ENCODE measurements at places on chromosomes 16 and 17. TPM values are rescaled to one million over a fixed set of nuclear protein-coding genes. Genes with fewer than 3 reads are reported as not detected.

GRCh38 chr16:2611499-2611862 is 70.8 kb upstream of the KCTD5 start:
- H3K27ac ChIP-seq: no peak overlapping the region
- no peak overlapping the region for H3K4me3 ChIP-seq
- H3K4me1 ChIP-seq: peaks cover 9% of the 10 kb centered on the region
- H3K27me3 ChIP-seq: no peaks in the 10 kb centered on the region
- DNase-seq: no peak
- peaks cover 7% of the 10 kb centered on the region for H3K36me3 ChIP-seq

- no peak overlapping the region for H3K4me3 ChIP-seq
- DNase-seq: no peak
- peaks cover 46% of the 10 kb centered on the region for H3K4me1 ChIP-seq
- H3K27ac ChIP-seq: peak overlapping the region; percentile 44
- peaks cover 32% of the 10 kb centered on the region for H3K36me3 ChIP-seq
- H3K27me3 ChIP-seq: no peaks in the 10 kb centered on the region
Observed at GRCh38 chr17:80753685-80754345, 209.2 kb downstream of the RPTOR start.

GRCh38 chr16:48347191-48347865 is 37.9 kb downstream of the SIAH1 start:
- peaks cover 32% of the 10 kb centered on the region for H3K36me3 ChIP-seq
- H3K27me3 ChIP-seq: no peaks in the 10 kb centered on the region
- no peak overlapping the region for H3K4me3 ChIP-seq
- no peak for DNase-seq
- H3K27ac ChIP-seq: no peak overlapping the region

- H3K36me3 ChIP-seq: no peaks in the 10 kb centered on the region
- no peak for DNase-seq
- H3K27ac ChIP-seq: no peak overlapping the region
- no peaks in the 10 kb centered on the region for H3K27me3 ChIP-seq
- H3K4me1 ChIP-seq: peaks cover 8% of the 10 kb centered on the region
Observed at GRCh38 chr16:58264961-58265479, 29.8 kb downstream of the PRSS54 start.

DNA sequence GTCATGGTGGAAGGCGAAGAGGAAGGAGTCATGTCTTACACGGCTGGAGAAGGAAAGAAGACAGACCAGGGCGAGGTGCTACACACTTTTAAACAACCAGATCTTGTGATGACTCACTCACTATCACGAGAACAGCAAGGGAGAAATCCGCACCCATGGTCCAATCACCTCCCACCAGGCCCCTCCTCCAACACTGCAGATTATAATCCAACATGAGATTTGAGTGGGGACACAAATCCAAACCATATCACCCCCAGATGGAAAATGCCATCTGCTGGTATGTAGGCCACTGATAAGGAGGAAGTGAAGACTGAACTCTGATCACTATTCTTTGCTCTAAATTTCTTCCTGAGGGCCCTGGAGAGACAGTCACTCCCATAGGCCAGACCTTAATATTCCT is 7.5 kb upstream of the ITGAX start:
- no peak overlapping the region for H3K4me3 ChIP-seq
- H3K27ac ChIP-seq: no peak overlapping the region
- H3K36me3 ChIP-seq: peaks cover 4% of the 10 kb centered on the region
- peaks cover 38% of the 10 kb centered on the region for H3K4me1 ChIP-seq
- no peak for DNase-seq

GRCh38 chr16:27341549-27341948 is 27.8 kb downstream of the IL4R start:
- H3K4me3 ChIP-seq: no peak overlapping the region
- no peak overlapping the region for H3K27ac ChIP-seq
- no peak for DNase-seq
- H3K27me3 ChIP-seq: no peaks in the 10 kb centered on the region
- H3K4me1 ChIP-seq: peaks cover 15% of the 10 kb centered on the region
- H3K36me3 ChIP-seq: peaks cover 61% of the 10 kb centered on the region

DNA sequence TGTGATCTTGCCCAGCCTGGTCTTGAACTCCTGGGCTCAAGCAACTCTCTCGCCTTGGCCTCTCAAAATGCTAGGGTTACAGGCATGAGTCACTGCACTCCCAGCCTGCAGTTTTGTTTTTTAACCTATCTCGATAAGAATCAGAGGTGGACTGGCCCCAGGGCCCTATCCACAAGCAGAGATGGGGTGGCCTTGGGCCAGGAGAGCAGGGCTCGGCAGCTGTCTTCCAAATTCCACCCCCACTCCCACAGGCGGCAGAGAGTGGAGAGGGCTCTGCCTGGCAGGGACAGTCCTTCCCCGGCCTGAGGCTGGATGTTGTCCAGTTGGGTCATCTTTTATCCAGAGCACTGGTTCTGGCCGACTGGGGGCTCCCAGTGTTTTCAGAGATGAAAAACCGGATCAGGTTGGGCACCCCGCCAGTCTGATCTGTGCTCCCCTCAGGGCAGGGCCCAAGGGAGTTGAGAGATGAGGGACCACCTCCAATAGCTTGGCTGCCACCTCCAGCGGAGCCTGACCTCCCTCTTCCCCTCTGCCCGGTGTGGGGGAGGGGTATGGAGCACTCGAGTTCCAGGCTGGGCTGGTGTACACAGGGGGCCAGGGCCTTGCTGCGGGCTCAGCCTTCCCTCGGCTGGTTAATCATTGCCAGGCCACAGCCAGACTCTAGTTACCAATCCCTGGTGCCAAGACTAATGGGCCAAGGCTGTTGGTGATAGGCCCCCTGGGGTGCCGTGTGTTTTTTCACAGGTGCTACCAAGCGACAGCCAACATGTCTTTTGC is 30.3 kb upstream of the MYO15B start:
- no peaks in the 10 kb centered on the region for H3K27me3 ChIP-seq
- H3K27ac ChIP-seq: no peak overlapping the region

DNA sequence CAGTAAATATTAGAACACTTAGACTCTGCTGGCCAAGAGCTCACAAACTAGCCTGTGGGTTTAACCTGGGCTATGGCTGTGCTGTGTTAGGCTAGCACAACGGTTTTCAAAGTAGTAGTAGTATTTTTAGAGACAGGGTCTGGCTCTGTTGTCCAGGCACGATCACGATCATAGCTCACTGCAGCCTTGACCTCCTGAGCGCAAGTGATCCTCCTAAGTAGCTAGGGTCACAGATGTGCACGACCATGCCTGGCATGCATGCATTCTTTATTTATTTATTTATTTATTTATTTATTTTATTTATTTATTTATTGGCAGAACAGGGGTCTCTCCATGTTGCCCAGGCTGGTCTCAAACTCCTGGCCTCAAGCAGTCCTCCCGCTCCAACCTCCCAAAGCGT is 10.3 kb downstream of the MRPL27 start:
- DNase-seq: no peak
- no peaks in the 10 kb centered on the region for H3K36me3 ChIP-seq
- no peaks in the 10 kb centered on the region for H3K27me3 ChIP-seq

DNA sequence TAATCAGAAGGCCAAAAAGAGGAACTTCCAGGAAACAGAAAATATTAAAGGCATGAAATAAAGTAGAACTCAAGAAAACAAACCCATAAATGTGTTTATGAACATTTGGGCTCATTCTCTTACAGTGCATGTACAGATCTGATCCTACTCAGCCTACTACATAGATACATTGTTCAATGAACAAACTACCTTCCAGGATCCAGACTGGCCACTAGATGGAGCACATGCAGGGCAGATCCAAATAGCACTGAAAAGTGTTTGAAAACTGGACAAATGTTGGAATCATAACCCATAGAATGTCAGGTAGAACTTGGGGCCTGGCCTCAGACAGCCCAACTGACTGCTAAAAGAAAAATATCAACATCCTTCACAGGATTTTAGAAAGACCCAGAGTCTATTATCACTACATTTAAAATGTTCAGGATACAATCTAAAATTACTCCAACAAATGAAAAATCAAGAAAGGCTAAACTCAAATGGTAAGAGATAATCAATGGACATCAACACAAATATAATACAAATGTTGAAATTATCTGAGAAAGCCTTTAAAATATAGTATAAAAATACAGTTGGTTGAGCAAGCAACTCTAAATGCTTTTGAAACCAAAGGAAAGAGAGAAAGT is 122.4 kb upstream of the NUDT7 start:
- H3K4me1 ChIP-seq: no peaks in the 10 kb centered on the region
- peaks cover under 1% of the 10 kb centered on the region for H3K27me3 ChIP-seq
- no peak for DNase-seq
- no peak overlapping the region for H3K4me3 ChIP-seq

- H3K4me3 ChIP-seq: no peak overlapping the region
- H3K27ac ChIP-seq: no peak overlapping the region
- H3K4me1 ChIP-seq: no peaks in the 10 kb centered on the region
- H3K36me3 ChIP-seq: no peaks in the 10 kb centered on the region
- no peak for DNase-seq
Observed at GRCh38 chr16:82031116-82032084, 3.7 kb upstream of the HSD17B2 start.

- H3K36me3 ChIP-seq: no peaks in the 10 kb centered on the region
- peaks cover 9% of the 10 kb centered on the region for H3K27me3 ChIP-seq
- no peak overlapping the region for H3K27ac ChIP-seq
- DNase-seq: no peak
- H3K4me3 ChIP-seq: no peak overlapping the region
Observed at GRCh38 chr17:50850640-50851039, 15.3 kb downstream of the WFIKKN2 start.

DNA sequence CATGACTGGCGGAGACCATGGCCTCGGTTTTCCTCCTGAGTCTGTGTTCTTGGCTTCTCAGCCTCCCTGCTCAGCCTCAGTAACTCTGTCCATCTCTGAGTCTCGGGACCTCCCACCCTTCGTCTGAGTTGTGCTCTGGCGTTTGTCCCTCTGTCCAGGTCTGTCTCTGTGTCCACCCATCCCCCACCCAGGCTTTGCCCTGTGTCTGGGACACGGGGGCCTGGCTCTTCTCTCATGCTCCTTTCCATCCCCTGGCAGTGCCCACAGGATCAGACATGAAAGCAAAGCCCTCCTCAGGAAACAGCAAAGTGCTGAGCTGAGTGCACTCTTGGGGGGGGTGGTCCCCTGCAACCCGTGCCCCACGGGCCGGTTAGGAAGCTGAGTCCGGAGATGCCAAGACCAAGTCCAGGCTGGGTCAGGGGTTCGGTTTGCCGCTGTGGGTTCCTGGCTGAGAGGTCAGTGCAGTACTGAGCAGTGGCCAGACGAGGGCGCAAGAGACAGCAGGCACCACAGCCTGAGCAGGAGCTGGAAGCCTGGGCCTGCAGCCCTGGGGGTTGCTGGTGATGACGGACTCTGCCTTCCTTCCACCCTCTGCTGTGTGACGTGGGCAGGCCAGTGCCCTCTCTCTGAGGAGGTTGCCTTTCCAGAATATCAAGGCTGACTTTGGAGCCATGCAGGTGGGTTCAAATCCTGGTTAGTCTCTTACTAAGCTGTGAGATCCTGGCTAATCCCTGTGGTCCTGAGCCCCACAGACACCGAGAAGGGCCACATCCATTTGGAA is 2.5 kb downstream of the P2RX1 start:
- H3K27ac ChIP-seq: peak overlapping the region; percentile 64
- H3K36me3 ChIP-seq: no peaks in the 10 kb centered on the region
- no peak overlapping the region for H3K4me3 ChIP-seq
- DNase-seq: peak; percentile 89
- H3K27me3 ChIP-seq: no peaks in the 10 kb centered on the region

DNA sequence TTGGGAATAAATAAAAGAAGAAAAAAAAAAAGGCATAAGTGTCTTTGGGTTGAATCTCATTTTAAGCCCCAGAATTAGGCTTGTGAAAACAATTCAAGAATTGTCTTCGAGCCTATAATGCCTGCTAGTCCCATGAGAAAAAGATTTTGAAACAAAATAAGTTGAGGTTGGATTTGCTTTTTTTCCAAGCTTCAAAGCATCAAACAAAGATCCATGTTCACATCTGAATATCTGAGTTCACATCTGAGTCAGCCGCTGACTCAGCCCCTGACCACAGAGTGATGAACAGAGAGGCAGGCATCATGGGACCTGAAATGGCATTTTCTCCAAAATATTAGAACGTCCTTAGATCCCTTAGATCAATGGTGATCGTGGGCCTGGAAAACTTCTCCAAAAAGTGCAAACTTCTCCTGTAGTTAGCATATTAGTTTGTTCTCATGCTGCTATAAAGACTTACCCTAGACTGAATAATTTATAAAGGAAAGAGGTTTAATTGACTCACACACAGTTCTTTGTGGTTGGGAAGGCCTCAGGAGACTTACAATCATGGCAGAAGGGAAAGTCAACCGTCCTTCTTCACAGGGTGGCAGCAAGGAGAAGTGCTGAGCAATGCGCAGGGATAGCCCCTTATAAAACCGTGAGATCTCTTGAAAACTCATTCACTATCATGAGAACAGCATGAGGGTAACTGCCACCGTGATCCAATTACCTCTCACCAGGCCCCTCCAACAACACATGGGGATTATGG is 294.6 kb upstream of the HSBP1 start:
- no peaks in the 10 kb centered on the region for H3K36me3 ChIP-seq
- H3K27ac ChIP-seq: no peak overlapping the region
- no peak for DNase-seq

GRCh38 chr17:61416211-61416539 is 16.5 kb downstream of the TBX2 start:
- no peak overlapping the region for H3K27ac ChIP-seq
- H3K27me3 ChIP-seq: peaks cover 38% of the 10 kb centered on the region
- H3K36me3 ChIP-seq: no peaks in the 10 kb centered on the region
- no peak overlapping the region for H3K4me3 ChIP-seq

DNA sequence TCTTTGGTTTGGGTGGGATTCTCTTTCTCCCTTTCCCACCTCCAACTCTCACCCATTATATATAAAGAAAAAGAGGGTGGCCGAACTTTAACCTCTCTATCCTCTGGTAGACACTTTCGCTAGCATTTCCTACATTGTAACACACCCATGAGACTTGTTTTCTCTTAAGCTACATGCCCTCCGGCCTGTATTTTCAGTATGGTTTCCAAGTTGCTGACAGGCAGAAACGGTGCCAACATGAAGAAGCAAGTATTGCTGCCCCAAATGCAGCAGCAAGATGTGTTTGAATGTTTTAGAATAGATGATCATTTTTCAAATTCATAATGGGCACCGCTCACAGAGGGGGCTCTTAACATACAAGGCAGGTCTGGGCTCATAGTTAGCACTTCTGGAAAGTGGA is 18.7 kb upstream of the CYB5B start:
- H3K27me3 ChIP-seq: no peaks in the 10 kb centered on the region
- no peak for DNase-seq
- peaks cover 3% of the 10 kb centered on the region for H3K36me3 ChIP-seq
- H3K4me1 ChIP-seq: peaks cover 8% of the 10 kb centered on the region
- H3K4me3 ChIP-seq: no peak overlapping the region

GRCh38 chr16:23930791-23931190 is 95.0 kb downstream of the PRKCB start:
- peaks cover 19% of the 10 kb centered on the region for H3K4me1 ChIP-seq
- no peak overlapping the region for H3K4me3 ChIP-seq
- no peak overlapping the region for H3K27ac ChIP-seq
- H3K36me3 ChIP-seq: peaks cover 32% of the 10 kb centered on the region
- DNase-seq: no peak

Gene RHOT2
- 183 TPM for total RNA-seq

Gene KIF18B
- total RNA-seq: 70.5 TPM

Gene CSH1
- not detected for total RNA-seq

Gene TNFAIP1
- 20.3 TPM for total RNA-seq

Gene CRYM
- total RNA-seq: not detected

Gene CPNE7
- 3.9 TPM for total RNA-seq

Gene SLC7A6OS
- 38.2 TPM for total RNA-seq

Gene C16orf96
- total RNA-seq: 0.17 TPM

Gene SGCA
- not detected for total RNA-seq

Gene TPSD1
- not detected for total RNA-seq

Gene CLDN9
- not detected for total RNA-seq

Gene C1QTNF8
- not detected for total RNA-seq

Gene NAGS
- total RNA-seq: 1.4 TPM

Gene MED31
- 23.2 TPM for total RNA-seq

Gene SETD6
- 19.1 TPM for total RNA-seq

Gene CRHR1
- total RNA-seq: not detected

Gene EIF5A
- 451 TPM for total RNA-seq
